H7 (cell line): ENCODE measurements at places on chromosomes 2 and 18. TPM values are rescaled to one million over a fixed set of nuclear protein-coding genes. Genes with fewer than 3 reads are reported as not detected.

CCDC148 gene
- 0.07 and 0.48 TPM in 2 replicates for total RNA-seq

PTPN18 gene
- total RNA-seq, result 9.6 and 11.9 TPM in 2 replicates

PCARE gene
- not detected in 2 replicates for total RNA-seq

TNFRSF11A gene
- total RNA-seq, result 1.2 and 2.8 TPM in 2 replicates

KIAA2012 gene
- total RNA-seq, result not detected in 2 replicates

CNTNAP5 gene
- 0.04 and 0.28 TPM in 2 replicates for total RNA-seq

FEV gene
- not detected in 2 replicates for total RNA-seq

GKN1 gene
- not detected in 2 replicates for total RNA-seq

HRH4 gene
- total RNA-seq, result not detected in 2 replicates

UGT1A5 gene
- total RNA-seq, result not detected in 2 replicates

PXDN gene
- total RNA-seq, result 102 and 124 TPM in 2 replicates

EFR3B gene
- total RNA-seq, result 3.3 and 3.4 TPM in 2 replicates

ANKRD30B gene
- total RNA-seq, result not detected in 2 replicates

WDFY1 gene
- total RNA-seq, result 88.8 and 118 TPM in 2 replicates

MTIF2 gene
- 34.2 and 54.3 TPM in 2 replicates for total RNA-seq

MBD1 gene
- total RNA-seq, result 57.6 and 58.3 TPM in 2 replicates

PROC gene
- 0.31 TPM in 1 of 2 replicates, not detected in the other for total RNA-seq

GALM gene
- 21.8 and 25.9 TPM in 2 replicates for total RNA-seq

SERPINB11 gene
- total RNA-seq, result not detected in 2 replicates

MYOM1 gene
- total RNA-seq, result 0.14 and 0.55 TPM in 2 replicates

RAB27B gene
- 0.11 TPM in 1 of 2 replicates, not detected in the other for total RNA-seq

SGO2 gene
- total RNA-seq, result 10.8 and 17.1 TPM in 2 replicates

ALLC gene
- total RNA-seq, result not detected in 2 replicates

SLC38A11 gene
- total RNA-seq, result not detected in 2 replicates

RAB17 gene
- 23.3 and 25.5 TPM in 2 replicates for total RNA-seq

SOWAHC gene
- 20.1 and 27.1 TPM in 2 replicates for total RNA-seq

HNMT gene
- 12.1 and 14.1 TPM in 2 replicates for total RNA-seq

ERICH2 gene
- total RNA-seq, result 0.89 TPM in 1 of 2 replicates, not detected in the other

RAPH1 gene
- 4.9 and 9.0 TPM in 2 replicates for total RNA-seq

PLCL1 gene
- 0.21 and 0.22 TPM in 2 replicates for total RNA-seq

HOXD8 gene
- total RNA-seq, result not detected in 2 replicates

BOLL gene
- total RNA-seq, result 0.24 TPM in 1 of 2 replicates, not detected in the other

SDC1 gene
- 27.2 and 38.5 TPM in 2 replicates for total RNA-seq

KCNK3 gene
- 0.11 and 0.48 TPM in 2 replicates for total RNA-seq

TANC1 gene
- total RNA-seq, result 7.0 and 8.4 TPM in 2 replicates

SULT1C4 gene
- total RNA-seq, result 2.9 and 5.6 TPM in 2 replicates

ACKR3 gene
- total RNA-seq, result 3.8 and 13.2 TPM in 2 replicates

SH3BP4 gene
- 45.8 and 61.4 TPM in 2 replicates for total RNA-seq

TSN gene
- total RNA-seq, result 66.9 and 77.8 TPM in 2 replicates

CIB4 gene
- not detected in 2 replicates for total RNA-seq

CYP20A1 gene
- total RNA-seq, result 7.2 and 8.5 TPM in 2 replicates

CFAP65 gene
- 0.11 TPM in 1 of 2 replicates, not detected in the other for total RNA-seq

MORN2 gene
- total RNA-seq, result 6.7 and 7.3 TPM in 2 replicates

DYSF gene
- total RNA-seq, result 7.4 and 9.5 TPM in 2 replicates

CTLA4 gene
- total RNA-seq, result not detected in 2 replicates

GALR1 gene
- 0.15 and 0.17 TPM in 2 replicates for total RNA-seq

ATP6V1B1 gene
- 0.14 TPM in 1 of 2 replicates, not detected in the other for total RNA-seq

TEX44 gene
- total RNA-seq, result not detected in 2 replicates
